ENCODE measurements at places on chromosomes 12 and 14.

DNA sequence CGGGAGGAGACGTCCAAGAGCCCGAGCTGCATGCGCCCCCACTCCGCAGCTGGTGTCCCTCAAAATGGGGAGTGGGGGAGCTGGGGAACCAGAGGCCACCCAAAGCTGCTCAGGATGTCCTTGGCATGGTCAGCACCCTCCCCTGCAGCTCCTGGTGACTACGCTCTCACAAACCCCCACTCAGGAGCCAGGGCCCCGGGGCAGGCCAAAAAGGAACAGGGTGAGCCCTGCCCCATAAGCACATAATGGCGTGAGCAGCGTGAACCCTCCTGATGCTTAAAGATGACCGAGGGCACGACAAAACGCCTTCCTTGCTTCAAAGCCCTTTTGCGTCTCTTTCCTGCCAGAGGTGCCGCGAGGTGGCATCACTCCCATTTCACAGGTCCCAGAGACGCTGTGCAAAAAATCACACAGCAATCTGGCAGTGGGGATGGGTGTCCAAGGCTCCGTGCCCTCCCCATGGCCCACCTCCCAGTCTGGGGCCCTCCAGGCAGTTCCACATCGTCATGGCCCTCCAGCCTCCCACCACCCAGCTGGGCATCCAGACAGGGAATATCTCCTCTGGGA, 13.5 kb downstream of the NCOR2 start:
- no peak for DNase-seq

DNA sequence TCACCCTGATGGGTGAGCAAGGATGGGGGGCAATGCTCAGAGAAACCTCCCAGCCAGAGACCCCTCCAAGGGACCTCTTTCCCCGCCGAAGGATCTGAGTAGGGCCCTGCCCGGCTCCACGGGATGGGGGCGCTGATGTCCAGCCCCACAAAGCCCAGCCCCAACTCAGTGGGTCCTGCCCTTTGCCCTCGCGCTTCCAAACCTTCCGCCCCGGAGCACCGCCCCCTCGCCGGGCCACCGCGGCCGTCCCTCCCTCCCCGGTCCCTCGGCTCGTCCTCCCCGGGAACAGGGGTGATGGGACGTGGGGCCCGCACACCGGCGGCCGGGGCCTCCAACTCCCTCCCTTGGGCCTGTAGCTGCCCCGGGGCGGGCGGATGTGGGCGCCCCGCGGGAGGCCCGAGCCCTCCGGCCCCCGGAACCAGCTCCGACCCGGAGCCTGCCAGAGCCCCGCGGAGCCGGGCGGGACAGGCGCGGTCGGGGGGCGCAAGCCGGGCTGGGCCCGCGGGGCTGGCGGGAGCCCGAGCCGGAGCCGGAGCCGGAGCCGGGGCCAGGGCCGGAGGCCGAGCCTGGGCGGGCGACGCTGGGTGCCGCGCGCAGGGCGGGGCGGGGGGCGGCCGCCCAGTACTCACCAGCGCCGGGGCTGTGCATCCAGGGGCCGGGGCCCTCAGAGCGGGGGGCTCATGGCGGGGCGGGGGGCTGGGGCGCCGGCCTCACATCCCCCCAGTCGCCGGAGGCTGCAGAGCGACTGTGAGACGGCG, 386 bp downstream of the HDAC7 start:
- DNase-seq = peak; percentile 78

GRCh38 chr12:49979016-49979586, 6.4 kb downstream of the AQP6 start:
- DNase-seq = no peak

DNA sequence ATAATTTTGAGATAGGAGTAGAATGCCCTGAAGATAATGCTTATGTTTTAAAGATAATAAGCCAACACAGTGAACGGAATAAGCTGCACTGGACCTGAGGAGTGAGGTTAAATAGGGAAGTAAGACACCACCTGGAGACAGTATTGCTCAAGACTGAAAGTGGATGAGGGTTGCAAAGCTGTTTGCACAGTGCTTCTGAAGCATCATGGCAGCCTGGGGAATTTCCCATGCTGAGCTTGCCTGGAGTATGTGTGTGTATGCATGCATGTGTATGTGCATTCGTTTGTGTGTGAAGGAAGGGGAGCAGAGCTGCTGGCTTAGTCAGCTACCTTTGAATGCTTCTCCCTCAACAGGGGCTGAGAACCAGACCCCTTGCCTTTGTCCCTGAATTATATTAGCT, 35.8 kb downstream of the BHLHE41 start:
- DNase-seq = no peak
